ENCODE measurements at places on chromosomes 2 and 18. TPM values are rescaled to one million over a fixed set of nuclear protein-coding genes. Genes with fewer than 3 reads are reported as not detected.

ACKR3 gene
- 18.0 TPM for total RNA-seq

GRCh38 chr2:113105047-113105785 is 22.2 kb upstream of the IL1RN start:
- H3K36me3 ChIP-seq = no peaks in the 10 kb centered on the region
- H3K4me3 ChIP-seq = no peak overlapping the region
- H3K27ac ChIP-seq = no peak overlapping the region
- H3K4me1 ChIP-seq = no peaks in the 10 kb centered on the region

DNA sequence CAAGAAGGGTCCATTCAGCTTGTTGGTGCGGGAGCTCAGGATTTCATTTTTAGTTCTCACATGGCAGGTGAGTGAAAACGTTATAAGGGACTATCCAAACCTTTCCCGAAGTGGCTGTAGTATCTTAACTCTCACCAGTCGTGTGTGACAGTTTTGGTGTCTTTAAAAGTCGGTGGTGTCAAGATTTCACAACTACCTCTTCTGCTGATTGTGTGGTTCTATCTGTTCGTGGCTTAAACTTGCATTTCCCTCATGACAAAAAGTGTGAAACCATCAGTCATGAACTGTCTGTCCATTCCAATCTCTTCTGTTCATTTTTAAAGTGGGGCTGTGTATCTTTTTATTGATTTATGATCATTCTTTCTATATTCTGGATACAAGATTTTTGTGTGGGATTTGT is 3.8 kb upstream of the AQP12B start:
- DNase-seq = no peak
- H3K27ac ChIP-seq = no peak overlapping the region
- H3K27me3 ChIP-seq = no peaks in the 10 kb centered on the region
- H3K4me1 ChIP-seq = no peaks in the 10 kb centered on the region
- H3K4me3 ChIP-seq = no peak overlapping the region

GPC1 gene
- 0.88 TPM for total RNA-seq

- H3K4me3 ChIP-seq = no peak within 1 kb of the TSS
- no peaks in the 10 kb centered on the region for H3K27me3 ChIP-seq
- H3K36me3 ChIP-seq = no peaks in the 10 kb centered on the region
- H3K27ac ChIP-seq = no peak within 1 kb of the TSS
- DNase-seq = no peak
Measured at GRCh38 chr2:219514196-219514761, at the start of gene ASIC4. TSS of gene ASIC4 (plus strand) at chr2:219514482. CDS start at chr2:219514725, 243 bp downstream.
